ENCODE measurements at places on chromosomes 1 and 21. TPM values are rescaled to one million over a fixed set of nuclear protein-coding genes. Genes with fewer than 3 reads are reported as not detected.

The AMY1B gene
- polyA plus RNA-seq: not detected

The EEIG2 gene
- polyA plus RNA-seq: 21.2 TPM

The ERRFI1 gene
- polyA plus RNA-seq: 23.5 TPM

The MTARC2 gene
- polyA plus RNA-seq: 61.5 TPM

The SELL gene
- 2.1 TPM for polyA plus RNA-seq

The ZMYND12 gene
- 5.1 TPM for polyA plus RNA-seq

The LAMC2 gene
- polyA plus RNA-seq: 7.1 TPM

The NR0B2 gene
- polyA plus RNA-seq: 1.00 TPM

The FCAMR gene
- polyA plus RNA-seq: 7.7 TPM

The WNT4 gene
- polyA plus RNA-seq: 6.7 TPM

The AGRN gene
- polyA plus RNA-seq: 223 TPM

The PTPN22 gene
- polyA plus RNA-seq: 0.57 TPM

The PRAMEF15 gene
- polyA plus RNA-seq: not detected

The PRAMEF14 gene
- not detected for polyA plus RNA-seq

The EDN2 gene
- polyA plus RNA-seq: 2.1 TPM

The HES3 gene
- polyA plus RNA-seq: not detected

The EVA1C gene
- polyA plus RNA-seq: 2.4 TPM

The SERBP1 gene
- polyA plus RNA-seq: 417 TPM

The RNF223 gene
- 0.32 TPM for polyA plus RNA-seq

The CNN3 gene
- polyA plus RNA-seq: 349 TPM

The ATP1A4 gene
- polyA plus RNA-seq: 0.15 TPM

The RPAP2 gene
- polyA plus RNA-seq: 37.1 TPM

The TMEM61 gene
- 0.83 TPM for polyA plus RNA-seq

The LCE6A gene
- not detected for polyA plus RNA-seq

The C1orf56 gene
- polyA plus RNA-seq: 10.0 TPM

The KIAA0319L gene
- 95.7 TPM for polyA plus RNA-seq

The SLC1A7 gene
- polyA plus RNA-seq: 0.05 TPM

The HSD3B1 gene
- 0.78 TPM for polyA plus RNA-seq

The LRRN2 gene
- 11.5 TPM for polyA plus RNA-seq

The C8A gene
- polyA plus RNA-seq: not detected

The CFH gene
- 34.4 TPM for polyA plus RNA-seq

The SLC5A9 gene
- polyA plus RNA-seq: 20.6 TPM

The ERG gene
- polyA plus RNA-seq: 17.4 TPM

The CRB1 gene
- polyA plus RNA-seq: 3.3 TPM

The LAMC1 gene
- 297 TPM for polyA plus RNA-seq

The IER5 gene
- polyA plus RNA-seq: 4.8 TPM

The USH2A gene
- polyA plus RNA-seq: 0.38 TPM

The PDC gene
- polyA plus RNA-seq: 0.35 TPM

The TRIM67 gene
- 0.15 TPM for polyA plus RNA-seq

The ECM1 gene
- 11.9 TPM for polyA plus RNA-seq

The RAB3B gene
- 7.3 TPM for polyA plus RNA-seq

The UCHL5 gene
- polyA plus RNA-seq: 56.9 TPM

The HSF2BP gene
- polyA plus RNA-seq: 3.0 TPM

The CHTOP gene
- 149 TPM for polyA plus RNA-seq

The TMPRSS15 gene
- 0.50 TPM for polyA plus RNA-seq

The PKP1 gene
- polyA plus RNA-seq: 0.10 TPM

The OVAAL gene
- not detected for polyA plus RNA-seq

The L1TD1 gene
- 5.2 TPM for polyA plus RNA-seq

The UBL4B gene
- not detected for polyA plus RNA-seq

The MXRA8 gene
- polyA plus RNA-seq: 147 TPM

The KANK4 gene
- polyA plus RNA-seq: 23.4 TPM

Data from left kidney (tissue), 8 donors.